ENCODE measurements at places on chromosomes 6 and 20. TPM values are rescaled to one million over a fixed set of nuclear protein-coding genes. Genes with fewer than 3 reads are reported as not detected.

GRCh38 chr6:44868335-44868668 lies 459.8 kb upstream of the RUNX2 start:
- DNase-seq: no peak

DNA sequence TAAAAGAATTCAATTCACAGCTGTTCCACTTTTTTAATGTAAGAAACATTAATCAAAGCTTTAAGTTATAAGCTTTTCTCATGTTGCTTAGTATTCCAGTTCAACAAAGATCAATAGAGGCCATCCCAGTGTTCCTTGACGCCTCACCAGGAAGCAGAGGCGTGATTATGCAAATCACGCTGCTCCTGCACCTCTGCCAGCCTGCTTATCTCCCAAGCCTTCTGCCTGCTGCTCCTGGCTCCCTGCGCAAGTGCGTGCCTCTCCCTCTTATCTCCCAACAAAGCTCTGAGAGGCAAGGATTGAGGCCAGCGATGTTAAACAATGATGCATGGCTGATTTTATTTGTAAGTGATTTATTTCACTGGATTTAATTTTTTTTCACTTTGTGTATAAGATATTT lies 42.8 kb downstream of the INSM1 start:
- DNase-seq: peak; percentile 74

DNA sequence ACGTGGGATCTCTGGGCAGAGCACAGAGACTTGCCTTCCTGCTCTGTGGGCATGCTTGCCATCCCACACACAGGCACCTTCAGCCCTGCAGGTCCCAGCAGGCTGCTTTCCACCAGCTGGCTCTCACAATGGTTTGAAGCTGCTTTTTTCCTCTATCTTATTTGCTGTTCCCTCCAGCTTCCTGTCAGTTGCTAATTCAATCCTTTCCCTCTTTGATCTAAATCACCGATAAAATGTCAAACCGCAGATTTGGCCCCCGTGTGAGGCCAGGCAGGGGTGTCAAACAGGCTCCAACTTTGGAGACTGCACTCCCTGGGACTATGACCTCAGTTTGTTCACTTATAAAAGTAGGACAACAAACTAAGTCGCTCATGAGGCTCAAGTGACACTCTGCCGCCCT lies 40.6 kb upstream of the PCMTD2 start:
- DNase-seq: no peak

- DNase-seq: no peak
These were observed 139.4 kb downstream of the ID4 start for GRCh38 chr6:19976411-19977129.

- peak; percentile 20 for DNase-seq
These were observed 179.8 kb downstream of the TASP1 start for GRCh38 chr20:13458860-13459451.

- DNase-seq: no peak
These were observed 71.3 kb downstream of the MANEA start for GRCh38 chr6:95648636-95649035.

DNA sequence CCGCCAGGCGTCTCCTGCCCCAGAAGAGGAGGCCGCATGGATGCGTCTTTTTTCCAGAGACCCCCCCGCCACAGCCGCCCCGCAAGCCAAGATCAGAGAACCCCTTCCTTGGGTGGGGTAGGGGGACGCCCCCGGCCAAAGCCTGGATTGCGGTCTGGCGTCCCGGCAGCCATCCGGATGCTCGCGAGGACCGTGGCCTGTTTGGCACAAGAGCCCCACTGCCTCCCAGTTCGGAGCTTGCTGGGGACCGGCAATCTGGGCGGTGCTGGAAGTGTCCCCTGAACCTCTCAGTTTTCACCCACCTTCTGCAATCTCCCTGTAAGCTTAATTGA lies 924 bp downstream of the FAM162B start:
- DNase-seq: peak; percentile 32

DNA sequence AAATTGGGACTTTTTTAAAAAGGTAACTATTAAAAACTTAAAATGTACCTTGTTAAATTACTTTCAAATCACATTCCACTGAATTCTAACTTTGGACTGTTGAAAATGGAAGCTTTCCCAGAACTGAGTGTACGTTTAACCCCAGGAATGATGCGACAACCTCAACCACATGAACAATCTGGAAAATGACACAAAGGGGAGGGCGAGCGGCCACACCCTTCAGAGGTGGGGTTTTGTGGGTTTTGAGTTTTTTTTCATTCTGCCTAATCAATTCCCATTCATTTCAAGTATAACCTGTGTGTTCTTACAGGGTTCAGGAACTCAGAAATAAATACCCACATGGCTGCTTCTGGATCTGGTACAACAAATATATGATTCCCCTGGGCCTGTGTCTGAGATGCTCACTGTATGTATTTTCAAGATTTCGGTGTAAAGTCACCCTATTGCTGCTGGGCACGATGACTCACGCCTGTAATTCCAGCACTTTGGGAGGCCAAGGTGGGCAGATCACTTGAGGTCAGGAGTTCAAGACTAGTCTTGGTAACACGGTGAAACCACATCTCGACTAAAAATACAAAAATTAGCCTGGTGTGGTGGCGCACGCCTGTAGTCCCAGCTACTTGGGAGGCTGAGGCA lies 21.6 kb downstream of the CNKSR3 start:
- DNase-seq: no peak

DNA sequence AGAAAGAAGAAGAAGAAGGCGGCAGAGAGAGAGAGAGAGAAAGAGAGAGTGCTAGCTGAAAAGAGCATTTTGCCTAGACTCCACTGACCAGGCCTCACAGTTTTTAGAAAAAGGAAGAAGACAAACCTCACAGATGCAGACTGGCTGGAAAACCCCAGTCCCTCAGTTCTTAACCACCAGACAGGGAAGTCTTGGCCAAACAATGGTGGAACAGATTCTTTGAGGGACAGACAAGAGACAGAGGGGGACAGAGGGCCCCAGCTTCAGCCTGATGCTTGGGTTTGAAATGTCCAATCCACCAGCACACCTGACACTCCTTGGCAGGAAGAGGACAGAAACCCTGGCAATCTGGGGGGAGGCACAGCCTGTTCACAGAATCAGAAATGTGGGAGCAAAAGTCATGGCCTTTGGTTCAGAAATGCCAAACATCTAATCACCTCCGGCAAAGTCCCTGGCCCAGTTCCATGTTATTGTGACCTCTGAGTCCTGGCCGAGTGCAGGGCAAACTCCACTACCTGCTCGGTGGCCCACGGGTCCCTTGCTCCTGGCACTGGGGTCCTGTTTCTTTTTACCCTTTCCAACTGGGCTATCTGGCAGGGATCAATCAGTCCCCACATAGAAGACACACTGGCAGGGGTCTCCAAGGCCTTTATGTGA lies 235.2 kb downstream of the LY86 start:
- DNase-seq: no peak

GRCh38 chr6:34723203-34723602 lies 26.6 kb upstream of the ILRUN start:
- DNase-seq: no peak

- DNase-seq: peak; percentile 73
These were observed 99.9 kb downstream of the CDH26 start for GRCh38 chr20:60057866-60058807.

GRCh38 chr6:142058551-142059290 lies 74.0 kb upstream of the GJE1 start:
- no peak for DNase-seq

DNA sequence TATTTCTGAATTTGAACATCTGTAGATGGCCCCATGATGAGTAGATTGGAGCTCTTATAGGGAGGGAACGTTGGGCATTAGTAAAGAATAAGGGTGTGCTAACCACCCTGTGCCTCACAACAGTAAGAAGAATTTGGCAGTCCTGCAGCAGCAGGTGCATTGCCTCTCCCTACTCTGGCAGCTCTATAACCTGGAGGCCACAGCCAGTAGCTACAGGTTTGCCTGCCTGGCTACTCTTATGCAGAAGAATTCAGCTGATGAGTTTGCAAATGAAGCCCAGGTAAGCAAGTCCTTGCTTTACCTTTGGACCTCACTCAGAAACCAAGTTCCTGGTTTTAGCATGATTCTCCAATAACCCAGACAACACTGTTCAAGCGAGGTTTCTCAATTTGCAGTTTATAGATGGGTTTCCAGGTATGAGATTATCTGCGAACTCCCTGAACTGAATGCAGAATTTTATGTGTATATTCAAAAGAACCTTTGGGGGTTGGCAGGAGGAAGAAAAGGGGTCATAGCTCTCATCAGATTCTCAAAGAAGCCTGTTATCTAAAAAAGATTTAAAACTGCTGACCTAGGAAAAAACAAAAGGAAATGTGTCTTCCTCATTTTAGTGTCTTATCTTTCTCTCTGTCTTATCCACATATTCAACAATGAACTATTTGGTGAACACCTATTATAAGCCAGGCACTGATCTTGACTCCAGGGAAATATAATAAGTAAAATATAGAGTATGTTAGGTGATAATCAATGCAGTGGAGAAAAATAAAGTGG lies 18.9 kb downstream of the TREML1 start:
- DNase-seq: no peak

DNA sequence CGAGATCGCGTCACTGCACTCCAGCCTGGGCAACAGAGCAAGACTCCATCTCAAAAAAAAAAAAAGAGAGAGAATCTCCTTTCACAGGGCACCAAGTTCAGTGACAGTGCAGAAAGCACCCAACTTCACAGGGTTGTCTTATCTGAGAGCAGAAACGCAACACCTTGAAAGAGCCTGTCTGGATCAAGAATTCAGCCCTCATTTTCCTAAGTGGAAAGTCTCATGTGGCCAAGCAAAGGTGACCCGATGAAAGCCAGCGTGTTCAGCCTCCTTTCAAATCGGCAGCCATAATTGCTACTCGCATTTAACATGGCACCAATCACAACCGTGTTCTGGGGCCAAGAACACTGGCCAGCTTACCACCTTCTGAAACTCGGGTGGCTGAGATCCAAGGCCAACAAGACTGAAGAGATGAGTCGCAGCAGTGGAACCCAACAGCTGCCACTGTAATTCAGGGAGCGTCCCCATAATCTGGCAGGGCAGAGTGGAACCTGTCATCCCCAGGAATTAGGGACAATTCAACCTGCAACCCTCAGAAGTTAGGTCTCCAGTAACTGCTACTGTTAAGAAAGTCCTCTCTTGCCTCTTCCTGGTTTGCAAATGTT lies 536.7 kb upstream of the JARID2 start:
- DNase-seq: no peak

DNA sequence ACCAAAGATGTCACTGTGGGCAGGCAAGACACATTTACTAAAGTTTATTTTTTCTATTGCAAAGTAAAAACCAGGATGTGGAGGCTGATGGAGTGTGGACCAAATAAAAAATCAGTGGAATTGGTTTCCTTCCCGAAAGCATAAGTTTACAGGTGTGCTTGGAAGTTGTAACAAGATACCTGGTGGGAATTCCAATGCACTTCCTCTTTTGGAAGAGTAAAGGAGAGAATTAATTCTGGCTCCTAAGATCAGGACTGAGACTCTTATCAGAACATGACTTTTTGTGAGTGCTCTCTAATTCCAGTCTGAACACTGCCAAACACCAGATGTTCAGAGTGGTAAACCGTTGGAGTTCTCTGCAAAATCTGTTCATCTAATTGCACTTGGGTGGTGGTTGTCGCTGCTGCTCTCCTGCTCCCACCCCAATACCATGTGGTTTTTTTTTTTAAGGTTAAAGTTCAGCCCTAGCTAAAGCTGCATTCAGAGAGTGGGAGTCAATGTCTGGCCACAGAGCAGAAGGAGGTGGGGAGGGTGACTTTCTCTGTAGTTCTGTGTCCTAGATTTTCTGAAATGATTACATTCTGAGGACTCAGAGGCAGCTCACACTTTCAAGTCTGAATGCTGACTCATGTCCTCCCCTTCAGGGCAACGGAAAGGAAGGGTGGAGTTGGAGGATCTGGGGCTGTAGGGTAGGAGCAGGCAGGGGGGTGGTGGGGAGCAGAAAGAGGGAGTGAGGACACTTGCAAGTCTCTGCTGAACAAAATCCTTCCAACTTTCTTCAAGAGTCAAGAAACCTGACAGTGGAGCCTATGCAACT lies 275.8 kb upstream of the PRDM1 start:
- DNase-seq: no peak

- DNase-seq: no peak
These were observed 82.4 kb downstream of the ZNF292 start for GRCh38 chr6:87237804-87238203.

DNA sequence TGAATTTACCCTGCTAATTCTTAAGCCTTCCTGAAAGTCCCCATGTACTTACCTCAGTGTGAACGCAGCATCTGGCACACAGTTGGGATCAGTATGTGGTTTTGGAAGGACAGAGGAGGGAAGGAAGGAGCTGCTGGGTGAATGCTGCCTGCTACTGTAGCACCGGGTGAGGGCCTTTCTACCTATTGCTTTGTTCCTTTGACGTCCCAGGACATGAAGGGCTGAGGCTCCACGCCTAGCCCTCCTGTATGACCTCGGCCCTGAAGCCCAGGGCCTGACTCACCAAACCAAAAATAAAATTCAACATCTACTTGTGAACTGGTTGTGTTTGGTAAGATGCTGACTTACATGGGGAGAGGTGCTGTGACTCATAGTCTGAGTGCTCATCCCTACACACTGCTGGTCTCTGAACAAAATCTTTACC lies 51.1 kb downstream of the ARID1B start:
- no peak for DNase-seq

DNA sequence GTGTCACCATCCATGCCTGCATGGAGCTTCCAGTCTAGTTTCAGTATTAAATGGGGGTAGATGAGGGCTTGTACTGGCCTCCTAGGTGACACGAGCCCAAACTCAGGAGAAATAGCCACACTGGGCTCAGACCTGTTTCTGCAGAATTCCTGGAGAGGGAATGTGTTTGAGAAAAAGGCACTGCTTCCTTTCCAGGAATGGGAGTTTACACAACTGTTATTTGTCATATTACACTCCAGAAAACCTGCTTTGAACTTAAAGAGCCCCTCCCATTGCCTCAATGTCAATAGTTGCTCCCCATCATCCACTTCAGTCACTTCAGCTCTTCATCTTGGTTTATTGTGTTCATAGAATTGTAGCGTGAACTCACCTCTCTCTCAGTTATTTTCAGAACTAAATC lies 151.5 kb downstream of the CFAP61 start:
- DNase-seq: no peak

DNA sequence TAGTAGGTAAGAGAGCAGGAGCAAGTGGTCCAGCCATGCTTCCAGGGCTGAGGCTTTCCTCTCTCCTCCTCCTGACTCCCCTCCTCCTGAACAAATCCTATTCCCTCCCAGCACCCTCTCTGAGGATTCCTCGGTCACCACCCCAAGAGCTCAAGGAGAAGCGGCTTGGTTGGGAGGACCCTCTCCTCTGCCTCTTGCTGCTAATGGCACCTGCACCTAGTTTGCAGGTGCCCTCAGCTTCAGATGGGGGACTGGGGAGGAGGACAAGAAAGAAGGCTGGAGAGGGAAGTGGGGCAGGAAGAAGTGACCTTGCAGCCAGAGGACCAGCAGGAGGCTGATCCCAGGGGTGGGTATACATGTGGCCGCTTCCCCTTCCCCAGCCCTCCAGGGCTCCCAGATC lies 17.5 kb downstream of the NCR2 start:
- DNase-seq: no peak

Gene ZBTB12
- 16.2 TPM for total RNA-seq

Gene LINC00237
- total RNA-seq: not detected

Gene TMEM151B
- total RNA-seq: 51.3 TPM

Gene ATP6V1G2
- 95.6 TPM for total RNA-seq
